ENCODE measurements at places on chromosomes 5 and 9.

- H3K4me1 ChIP-seq: no peaks in the 10 kb centered on the region
- H3K27ac ChIP-seq: no peak overlapping the region
- DNase-seq: no peak
- H3K4me3 ChIP-seq: no peak overlapping the region
- no peaks in the 10 kb centered on the region for H3K27me3 ChIP-seq
- peaks cover 4% of the 10 kb centered on the region for H3K36me3 ChIP-seq
These were observed 87.2 kb downstream of the CSNK1G3 start for GRCh38 chr5:123599171-123599570.

GRCh38 chr5:170651604-170652277 is 131.8 kb upstream of the GABRP start:
- H3K27ac ChIP-seq: no peak overlapping the region
- no peaks in the 10 kb centered on the region for H3K36me3 ChIP-seq
- no peak overlapping the region for H3K4me3 ChIP-seq
- peaks cover 4% of the 10 kb centered on the region for H3K27me3 ChIP-seq

DNA sequence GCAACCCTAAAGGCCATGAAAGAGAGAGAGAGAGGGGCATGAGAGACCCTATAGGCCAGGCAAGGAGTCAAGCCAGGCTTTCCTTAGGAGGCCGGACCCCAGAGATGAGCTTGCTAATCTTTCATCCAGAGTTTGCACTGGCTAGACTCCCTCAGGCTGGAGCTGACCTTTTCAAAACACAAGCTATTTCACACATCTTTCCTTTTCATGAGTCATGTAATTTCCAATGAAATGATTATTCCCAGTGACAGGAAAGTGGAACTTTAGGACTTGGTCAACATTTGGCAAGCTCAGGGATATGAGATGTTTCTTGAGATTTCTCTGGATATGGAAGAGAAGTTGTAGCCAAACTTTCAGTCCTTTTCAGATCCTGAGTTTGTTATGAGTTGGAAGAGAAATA is 117.7 kb downstream of the TARS1 start:
- H3K4me1 ChIP-seq: no peaks in the 10 kb centered on the region
- H3K36me3 ChIP-seq: no peaks in the 10 kb centered on the region
- no peaks in the 10 kb centered on the region for H3K27me3 ChIP-seq
- DNase-seq: no peak

- H3K36me3 ChIP-seq: no peaks in the 10 kb centered on the region
- no peaks in the 10 kb centered on the region for H3K27me3 ChIP-seq
- H3K4me3 ChIP-seq: no peak overlapping the region
- H3K4me1 ChIP-seq: no peaks in the 10 kb centered on the region
- no peak for DNase-seq
- no peak overlapping the region for H3K27ac ChIP-seq
These were observed 124.7 kb upstream of the SEMA6A start for GRCh38 chr5:116699332-116699731.

DNA sequence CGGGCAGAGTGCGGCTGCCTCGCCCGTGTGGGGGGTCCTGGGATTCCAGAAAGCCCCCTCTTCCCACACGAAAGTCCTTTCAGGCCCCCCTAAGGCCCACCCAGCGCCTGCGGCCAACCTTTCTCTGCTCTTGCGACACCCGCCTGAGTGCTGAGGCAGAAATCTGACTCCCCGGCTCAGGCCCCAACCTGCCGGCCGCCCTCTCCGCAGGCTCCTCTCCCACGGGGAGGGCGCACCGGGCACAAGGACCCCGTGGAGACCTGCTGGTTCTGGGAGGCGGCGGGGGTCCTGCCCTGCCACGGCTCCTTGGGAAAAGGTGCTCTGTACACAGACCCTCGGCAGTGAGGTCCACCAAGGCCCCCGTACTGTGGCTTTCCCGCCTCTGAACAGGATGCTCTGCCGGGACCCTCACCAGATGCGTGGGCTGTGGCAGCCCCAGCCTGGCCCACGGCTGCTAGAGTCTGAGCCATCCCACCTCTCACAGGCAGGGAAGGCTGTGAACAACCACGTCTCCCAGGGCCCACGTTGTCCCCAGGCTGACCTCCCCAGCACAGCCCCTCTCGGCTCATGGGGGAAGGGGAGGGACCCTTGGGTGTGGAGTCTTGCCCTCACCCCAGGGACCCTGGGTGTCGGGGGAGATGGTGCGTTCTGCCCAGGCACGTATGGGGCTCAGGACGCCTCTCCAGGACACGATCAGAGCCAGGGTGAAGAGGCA is 41.5 kb upstream of the EGFL7 start:
- no peaks in the 10 kb centered on the region for H3K4me1 ChIP-seq
- H3K27me3 ChIP-seq: no peaks in the 10 kb centered on the region
- no peaks in the 10 kb centered on the region for H3K36me3 ChIP-seq
- no peak overlapping the region for H3K4me3 ChIP-seq
- H3K27ac ChIP-seq: no peak overlapping the region
- DNase-seq: no peak

Data from naive thymus-derived CD4-positive, alpha-beta T cell (primary cell).